ENCODE measurements at places on chromosomes 6 and 20.

DNA sequence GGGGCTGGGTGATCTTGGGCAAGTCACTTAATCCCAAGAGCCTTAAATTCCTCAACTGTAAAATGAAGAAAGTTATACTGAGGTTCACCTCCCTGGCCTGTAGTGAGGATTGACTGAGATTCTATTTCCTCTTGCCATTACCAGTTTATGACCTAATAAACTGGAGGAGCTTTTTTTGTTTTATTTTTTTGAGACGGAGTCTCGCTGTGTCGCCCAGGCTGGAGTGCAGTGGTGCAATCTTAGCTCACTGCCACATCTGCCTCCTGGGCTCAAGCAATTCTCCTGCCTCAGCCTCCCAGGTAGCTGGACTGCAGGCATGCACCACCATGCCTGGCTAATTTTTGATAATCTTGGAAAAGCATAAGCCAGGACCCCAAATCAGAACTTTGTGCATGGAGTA is 161.4 kb upstream of the SNX9 start:
- DNase-seq, result no peak

DNA sequence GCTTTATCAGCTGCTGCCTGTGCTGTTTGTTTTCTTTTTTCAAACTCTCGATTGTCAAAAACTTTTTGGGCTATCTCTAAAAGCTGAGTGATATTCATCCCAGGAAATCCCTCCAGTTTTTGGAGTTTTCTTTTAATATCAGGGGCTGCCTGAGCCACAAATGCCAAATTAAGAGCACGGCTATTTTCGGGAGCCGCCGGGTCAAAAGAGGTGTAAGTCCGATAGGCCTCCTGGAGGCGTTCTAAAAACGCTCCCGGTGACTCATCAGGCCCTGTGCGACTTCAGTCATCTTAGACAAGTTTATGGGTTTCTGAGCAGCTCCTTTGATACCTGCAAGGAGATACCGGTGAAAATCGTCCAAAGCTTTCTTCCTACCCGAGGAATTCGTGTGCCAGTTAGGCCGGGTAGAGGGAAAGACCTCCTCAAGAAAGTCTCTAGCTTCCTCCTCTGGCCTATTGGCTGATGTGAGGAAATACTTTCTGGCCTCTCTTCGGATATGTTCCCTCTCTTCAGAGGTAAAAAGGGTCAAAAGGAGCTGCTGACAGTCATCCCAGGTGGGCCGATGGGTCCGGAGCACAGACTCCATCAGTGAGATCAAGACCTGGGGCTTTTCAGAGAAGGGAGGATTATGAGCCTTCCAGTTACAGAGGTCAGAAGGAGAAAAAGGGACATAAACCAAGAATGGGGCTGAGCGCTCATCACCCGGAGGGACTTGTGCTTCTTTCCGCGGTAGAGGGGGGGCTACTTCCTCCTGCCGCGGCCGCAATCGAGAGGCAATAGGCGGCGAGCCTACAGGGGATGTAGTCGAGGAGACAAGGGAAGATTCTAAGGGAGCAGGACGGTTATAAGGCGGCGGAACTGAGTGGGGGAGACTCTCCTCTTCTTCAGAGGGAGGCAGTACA is 151.1 kb downstream of the TRIM27 start:
- no peak for DNase-seq

DNA sequence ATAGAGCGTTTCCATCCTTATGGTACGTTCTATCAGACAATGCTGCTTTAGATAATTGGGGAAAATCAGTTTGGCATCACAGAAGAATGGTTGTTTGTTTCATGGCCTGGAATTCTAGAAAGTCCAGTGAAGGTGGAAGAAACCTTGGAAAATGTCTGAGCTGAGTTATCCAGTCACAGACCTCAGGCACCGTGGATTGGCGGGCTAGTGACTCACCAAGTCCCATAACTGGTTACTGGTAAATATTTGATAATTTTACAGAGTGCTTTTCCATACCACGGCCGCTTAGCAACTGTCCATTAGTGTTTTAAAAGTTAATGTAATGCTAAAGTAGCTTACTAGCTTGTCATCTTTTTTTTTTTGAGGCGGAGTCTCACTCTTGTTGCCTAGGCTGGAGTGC is 99.4 kb downstream of the SLC35B3 start:
- no peak for DNase-seq

- DNase-seq, result no peak
Observed at GRCh38 chr20:962683-963082, 39.4 kb downstream of the RSPO4 start.

DNA sequence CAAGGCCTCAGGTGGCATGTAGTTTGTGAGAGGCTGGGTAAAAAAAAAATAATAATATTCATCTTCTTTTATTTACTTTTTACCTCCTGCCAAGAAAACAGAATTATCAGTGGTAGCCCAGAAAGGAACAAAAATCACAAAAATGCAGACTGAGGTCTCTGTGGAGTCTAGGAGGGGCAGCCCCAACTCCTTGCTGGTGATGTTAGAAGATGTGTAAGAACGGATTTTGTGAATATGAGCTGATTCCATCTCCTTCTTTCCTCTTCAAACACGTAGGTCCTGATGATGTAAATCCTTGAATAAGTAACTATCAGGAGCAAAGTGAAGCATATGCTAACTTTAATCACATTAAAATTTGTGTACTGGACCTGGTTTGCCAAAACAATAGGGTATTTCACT is 226.8 kb downstream of the EYA4 start:
- no peak for DNase-seq

- DNase-seq, result no peak
Observed at GRCh38 chr20:48286601-48287000, 501.3 kb upstream of the SULF2 start.

DNA sequence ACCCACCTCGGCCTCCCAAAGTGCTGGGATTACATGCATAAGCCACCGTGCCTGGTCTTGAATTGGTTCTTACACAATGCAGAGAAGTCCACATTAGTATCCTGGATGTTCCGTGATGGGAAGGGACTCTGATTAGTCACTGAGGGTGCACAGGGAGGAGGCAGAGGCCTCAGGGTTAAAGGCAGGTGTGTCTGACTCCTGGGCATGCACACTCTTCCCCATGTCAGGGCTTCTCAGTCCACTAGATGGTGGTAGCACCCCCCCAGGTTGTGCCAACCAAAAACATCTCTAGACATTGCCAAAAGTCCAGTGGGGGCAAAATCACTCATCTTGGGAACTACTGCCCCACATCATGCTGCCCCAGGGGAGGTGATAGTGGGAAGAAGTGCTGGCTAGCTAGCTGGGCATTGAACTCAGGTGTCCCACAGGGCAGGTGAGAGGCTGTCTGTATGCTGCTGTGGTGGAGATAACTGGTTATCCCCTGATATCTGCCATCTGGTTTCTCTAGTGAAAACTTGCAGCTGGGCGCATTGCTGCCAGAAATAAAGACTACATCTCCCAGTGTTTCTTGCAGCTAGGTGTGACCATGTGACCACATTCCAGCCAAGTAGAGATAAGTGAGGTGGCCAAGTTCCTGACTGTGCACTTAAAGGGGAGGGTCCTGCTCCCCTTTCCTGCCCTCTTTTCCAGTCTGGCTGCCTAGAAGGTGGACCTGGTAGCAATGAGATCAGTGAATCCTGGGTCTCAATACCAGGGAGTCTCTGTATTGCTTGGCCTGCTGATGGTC is 8.4 kb upstream of the NSFL1C start:
- no peak for DNase-seq

DNA sequence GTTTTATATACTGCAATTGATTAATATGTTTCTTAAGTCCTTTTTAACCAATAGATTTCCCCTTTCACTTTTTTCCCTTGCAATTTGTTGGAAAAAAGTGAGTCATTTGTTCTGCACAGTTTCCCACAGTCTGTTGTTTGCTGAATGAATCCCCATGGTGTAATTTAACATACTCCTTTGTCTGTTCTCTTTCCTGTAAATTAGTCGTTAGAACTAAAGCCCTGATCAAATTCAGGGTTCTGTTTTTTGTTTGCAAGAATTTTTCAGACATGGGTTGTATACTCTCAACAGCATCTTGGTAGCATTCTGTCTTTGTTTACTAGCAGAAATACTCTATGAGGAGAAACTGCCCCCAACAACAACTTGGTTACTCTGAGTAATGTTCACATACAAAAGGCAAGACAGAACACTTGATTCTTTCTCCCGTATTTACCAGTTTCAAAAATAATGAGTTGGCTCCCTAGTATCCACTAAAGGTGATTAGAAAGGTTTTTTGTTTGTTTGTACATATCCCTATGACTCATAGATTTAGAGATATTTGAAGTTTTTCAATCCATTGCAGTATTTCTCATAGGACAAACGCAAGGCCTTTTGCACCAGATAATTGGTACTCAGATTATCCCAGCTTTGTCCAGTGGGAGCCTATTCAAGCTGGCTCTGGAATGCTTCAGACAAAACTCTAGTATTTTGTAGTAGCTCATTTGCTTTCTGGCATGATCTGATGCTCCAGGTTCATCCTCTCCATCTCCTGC is 16.5 kb downstream of the BLOC1S5 start:
- DNase-seq, result no peak

DNA sequence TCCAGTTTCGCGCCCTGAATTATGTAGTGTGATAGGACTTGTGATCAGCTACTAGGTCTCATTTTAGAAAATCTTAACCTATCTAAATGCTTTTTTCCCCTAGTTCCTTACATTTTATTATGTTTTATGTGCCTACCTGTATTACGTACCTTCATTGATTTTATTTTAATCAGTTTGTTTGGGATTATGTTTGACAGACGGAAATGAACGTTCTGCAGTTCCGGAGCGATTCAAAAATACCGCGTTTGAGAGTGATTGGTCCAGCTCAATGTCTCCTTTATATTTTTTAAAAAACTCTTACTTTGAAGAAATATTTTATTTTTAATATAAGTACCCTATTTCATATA is 114.3 kb upstream of the BTN3A2 start:
- DNase-seq, result peak; percentile 75

All from hematopoietic multipotent progenitor cell treated with erythropoietin and hydrocortisone succinate and interleukin-3 and kit ligand, for 17 days (in vitro differentiated cells).